ENCODE measurements at places on chromosomes 16 and 17. TPM values are rescaled to one million over a fixed set of nuclear protein-coding genes. Genes with fewer than 3 reads are reported as not detected.

GRCh38 chr17:1011760-1012735 is 15.1 kb downstream of the TIMM22 start:
- DNase-seq: peak; percentile 55

- no peak for DNase-seq
These were observed 5.4 kb upstream of the CLDN9 start for GRCh38 chr16:3007059-3007956.

GRCh38 chr16:82017911-82018568 is 6.8 kb upstream of the SDR42E1 start:
- DNase-seq: no peak

Gene ZNF75A
- total RNA-seq: 23.0 TPM

GRCh38 chr17:67044940-67045339 is 586 bp downstream of the CACNG1 start:
- no peak for DNase-seq

GRCh38 chr17:41547921-41548843 is 20.1 kb upstream of the KRT19 start:
- DNase-seq: no peak

Gene PITPNM3
- total RNA-seq: 0.92 TPM

DNA sequence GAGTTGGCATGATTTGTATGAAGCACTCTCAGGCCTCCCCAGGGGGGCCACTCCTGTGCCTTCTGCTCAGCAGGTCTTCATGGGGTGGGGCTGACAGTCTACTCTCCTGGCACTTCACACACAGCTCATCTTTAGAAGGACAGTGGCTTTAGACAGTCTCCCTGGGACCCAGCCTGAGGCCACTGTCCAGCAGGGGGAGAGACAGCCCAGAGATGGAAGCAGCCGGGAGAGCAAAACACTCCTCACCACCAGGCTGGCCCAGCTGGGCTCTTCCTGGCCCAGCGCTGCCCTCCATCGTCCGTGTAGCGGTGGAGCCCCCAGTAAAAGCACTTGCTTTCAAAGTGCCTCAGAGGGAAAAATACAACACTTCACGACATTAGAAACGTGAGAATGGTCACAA is 62.0 kb upstream of the CRHR1 start:
- DNase-seq: peak; percentile 51

- DNase-seq: no peak
These were observed 22.6 kb downstream of the PITPNC1 start for GRCh38 chr17:67399676-67400075.

- no peak for DNase-seq
These were observed 25.4 kb upstream of the WSB1 start for GRCh38 chr17:27268394-27269085.

DNA sequence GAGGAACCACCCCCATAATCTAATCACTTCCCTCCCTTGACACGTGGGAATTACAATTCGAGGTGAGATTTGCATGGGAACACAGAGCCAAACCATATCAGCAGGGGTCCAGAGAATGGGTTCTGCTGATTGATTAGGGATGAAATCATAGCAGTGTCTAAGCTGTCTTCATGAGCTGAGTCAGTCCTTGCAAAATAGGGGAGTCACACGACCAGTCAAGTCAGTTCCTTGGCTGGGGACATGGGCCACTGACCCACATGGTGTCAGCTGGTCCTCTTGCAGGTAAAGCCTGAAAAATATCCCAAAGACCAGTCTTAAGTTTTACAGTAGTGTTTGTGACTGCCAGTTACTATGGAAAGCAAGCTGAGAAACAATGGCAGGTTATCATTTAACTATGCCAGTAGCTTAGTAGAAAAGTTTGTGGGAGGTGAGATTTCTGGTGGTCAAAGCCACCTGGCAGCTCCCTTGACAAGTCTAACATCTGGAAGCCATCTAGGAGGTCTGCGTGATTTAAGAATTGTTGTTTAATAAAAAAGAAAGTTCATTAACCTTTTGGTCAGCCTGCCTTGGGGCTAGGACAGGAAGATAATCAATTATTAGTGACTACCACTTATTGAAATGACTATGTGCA is 15.7 kb upstream of the ATF7IP2 start:
- DNase-seq: no peak

GRCh38 chr17:35390663-35391062 is 17.2 kb upstream of the SLFN11 start:
- no peak for DNase-seq

Gene TBC1D3K
- total RNA-seq: 0.43 TPM

DNA sequence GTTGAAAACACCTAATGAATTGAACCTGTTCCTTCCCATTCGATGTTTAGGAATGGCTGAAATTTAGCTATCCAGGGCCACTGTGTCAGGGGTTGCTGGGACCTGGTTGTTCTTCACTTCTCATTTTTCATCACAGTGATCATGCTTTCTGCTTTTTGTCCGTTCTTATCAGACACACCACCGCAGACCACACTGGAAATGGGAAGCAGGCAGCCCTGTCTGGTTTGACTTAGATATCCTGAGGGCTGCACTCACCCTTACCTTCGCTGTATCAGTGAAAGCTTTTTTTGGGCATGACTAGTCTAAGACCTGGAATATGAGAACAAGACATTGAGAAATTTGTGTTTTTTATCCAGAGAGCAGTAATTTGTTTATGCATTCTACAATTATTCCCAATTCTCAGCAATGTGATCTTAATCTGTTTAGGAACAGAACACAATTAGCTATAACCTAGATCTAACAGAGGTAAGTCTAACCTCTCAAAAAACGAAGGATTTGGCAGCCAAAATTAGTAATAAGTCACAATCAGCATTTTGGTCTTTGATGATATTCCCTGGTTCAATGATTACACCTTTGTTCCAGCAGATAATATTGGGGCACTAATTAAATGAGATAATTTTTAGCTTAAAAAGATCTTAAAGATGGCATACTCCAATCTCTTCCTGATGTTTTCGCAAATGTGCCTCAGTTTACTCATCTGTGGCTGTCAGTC is 126.0 kb upstream of the GOT2 start:
- DNase-seq: no peak

Gene PDIA2
- not detected for total RNA-seq

Gene CD300LF
- not detected for total RNA-seq

DNA sequence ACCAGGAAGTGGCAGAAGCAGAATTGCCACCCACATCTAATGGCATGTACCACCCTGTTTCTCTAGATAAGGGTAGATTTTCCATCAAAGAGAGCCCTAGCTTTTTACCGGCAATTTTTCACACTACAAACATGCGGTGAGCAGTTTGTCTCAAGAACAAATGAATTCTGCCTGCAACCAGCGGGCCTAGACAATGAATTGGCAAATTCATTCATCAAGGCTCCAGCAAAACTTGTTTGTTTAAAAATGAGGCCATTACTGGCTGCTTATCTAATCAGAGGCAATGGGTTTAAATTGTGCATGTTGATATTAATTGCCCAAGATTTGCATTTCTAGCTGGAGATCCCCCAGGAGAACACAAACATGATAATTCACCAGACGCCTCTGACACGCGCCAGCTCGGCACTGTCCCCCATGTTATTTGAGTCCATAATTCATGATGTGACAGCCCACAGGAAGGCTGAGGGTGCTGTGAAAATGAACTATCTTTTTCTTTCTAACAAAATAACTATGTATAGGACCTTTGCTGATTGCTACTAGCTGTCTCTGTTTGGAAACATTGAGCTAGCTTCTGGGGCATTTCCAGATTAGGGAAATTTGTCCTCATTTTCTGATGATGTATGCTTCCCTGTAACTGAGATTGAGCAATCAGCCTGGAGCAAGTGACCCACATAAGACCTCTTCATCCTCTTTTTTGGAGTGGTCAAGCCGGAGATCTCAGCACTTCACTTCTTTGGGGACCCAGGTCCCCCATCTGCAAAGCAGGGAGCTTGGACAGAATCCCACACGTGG is 80.8 kb downstream of the CNGB1 start:
- DNase-seq: no peak

- no peak for DNase-seq
These were observed 7.9 kb downstream of the KRT37 start for GRCh38 chr17:41416479-41416878.

Gene SLFN13
- total RNA-seq: not detected

Gene NOL11
- 106 TPM for total RNA-seq

Gene FLOT2
- 57.5 TPM for total RNA-seq

- DNase-seq: no peak
These were observed 11.2 kb downstream of the METTL16 start for GRCh38 chr17:2500446-2500845.

- no peak for DNase-seq
These were observed 315.8 kb downstream of the HAPSTR1 start for GRCh38 chr16:9407206-9407758.

- peak; percentile 42 for DNase-seq
These were observed 76.0 kb downstream of the VMP1 start for GRCh38 chr17:59783221-59784047.

Gene VPS35
- 177 TPM for total RNA-seq

Gene NPIPB2
- 0.47 TPM for total RNA-seq

DNA sequence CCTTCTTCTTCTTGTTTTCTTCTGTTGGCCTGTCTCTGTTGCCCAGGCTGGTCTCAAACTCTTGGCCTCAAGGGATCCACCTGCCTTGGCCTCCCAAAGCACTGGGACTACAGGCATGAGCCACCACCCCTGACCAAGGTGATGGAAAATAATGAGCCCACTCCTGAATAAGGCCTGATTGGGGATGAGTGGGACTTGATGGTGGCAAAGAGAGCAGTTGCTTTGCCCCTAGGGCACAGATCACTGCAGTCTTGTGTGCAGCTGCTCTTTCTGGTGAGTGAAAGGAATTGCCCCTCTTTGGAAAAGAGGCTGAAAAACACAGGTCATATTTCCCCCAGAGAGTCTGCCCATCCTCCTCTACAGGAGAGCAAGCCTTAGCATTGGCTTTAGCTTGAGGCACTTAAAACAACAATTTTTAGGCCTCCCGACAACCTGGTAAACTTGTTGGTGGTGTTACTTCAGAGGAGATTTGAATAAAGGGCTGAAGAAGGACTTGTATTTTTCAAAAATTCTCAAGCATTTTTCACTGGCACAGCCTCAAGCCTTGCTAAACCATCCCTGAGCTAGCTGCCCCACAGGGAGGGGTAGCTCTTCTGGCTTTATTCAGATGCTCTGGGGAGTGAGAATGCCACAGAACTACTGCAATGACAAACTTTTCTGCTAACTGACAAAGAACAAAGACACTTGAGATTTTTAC is 6.1 kb upstream of the PDP2 start:
- DNase-seq: no peak

Gene TPSG1
- total RNA-seq: not detected

GRCh38 chr16:4556580-4556979 is 440 bp downstream of the C16orf96 start:
- no peak for DNase-seq

Gene UBALD2
- total RNA-seq: 8.7 TPM

GRCh38 chr17:76681222-76682137 is 29.3 kb downstream of the MXRA7 start:
- peak; percentile 85 for DNase-seq

Gene MYADML2
- total RNA-seq: not detected

DNA sequence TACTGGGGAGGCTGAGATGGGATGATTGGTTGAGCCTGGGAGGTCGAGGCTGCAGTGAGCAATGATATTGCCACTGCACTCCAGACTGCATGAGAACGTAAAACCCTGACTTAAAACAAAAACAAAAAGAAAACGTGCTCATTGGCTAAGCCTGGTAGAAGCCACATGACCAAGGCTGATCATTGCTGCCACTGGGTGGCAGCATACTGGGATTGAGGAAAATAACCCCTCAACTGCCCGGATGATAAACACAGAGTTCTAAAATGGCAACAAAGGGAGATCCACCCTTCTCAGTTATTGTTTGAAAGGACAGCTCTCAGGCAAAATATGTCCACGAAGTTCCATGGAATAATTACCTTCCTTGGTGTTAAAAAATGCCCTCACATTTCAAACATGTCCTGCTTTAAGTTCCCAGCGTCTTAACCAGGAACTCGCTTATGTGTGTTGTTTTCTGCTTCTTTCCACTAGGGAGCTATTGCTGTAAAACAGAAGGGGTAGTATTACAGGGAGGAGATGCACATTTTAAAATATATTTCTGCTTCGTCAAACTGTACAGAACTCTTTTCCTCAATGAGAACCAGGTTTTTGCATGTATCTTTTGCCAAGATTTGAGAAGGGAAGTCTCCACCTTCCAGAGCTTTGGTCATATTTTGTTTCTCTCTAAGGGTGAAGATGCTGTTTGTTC is 675.3 kb downstream of the MAF start:
- no peak for DNase-seq

DNA sequence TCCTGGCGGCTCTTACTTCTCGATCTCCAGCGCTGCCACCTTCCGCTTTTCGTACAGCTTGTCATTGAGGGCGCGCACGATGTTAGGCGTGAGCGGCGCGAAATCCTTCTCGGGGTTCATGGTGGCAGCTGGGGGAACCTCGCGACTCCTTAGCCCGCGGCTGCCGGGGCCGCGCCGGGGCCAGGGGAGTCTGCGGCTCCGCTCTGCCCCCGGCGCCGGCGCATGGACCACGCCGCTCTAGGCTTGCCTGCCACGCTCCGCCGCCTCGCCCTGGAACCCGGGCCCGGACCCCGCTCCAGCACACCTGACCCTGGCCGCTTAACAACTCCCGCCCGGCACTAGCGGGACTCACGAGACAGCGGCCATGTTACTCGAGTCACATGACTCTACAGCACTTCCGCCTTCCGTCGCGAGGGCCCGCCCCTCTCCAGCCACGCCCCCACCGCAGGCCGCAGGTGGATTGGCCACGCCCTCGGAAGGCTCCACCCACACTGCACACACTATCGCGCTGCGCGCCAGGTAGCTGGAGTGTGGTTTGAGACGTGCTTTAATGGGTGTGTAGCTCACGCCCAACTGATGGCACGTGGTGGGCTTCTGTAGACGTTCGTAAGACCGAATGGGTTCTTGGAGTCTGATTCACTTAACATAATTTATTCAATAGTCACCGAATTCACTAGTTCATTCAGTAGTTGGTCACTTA is at the start of gene VAC14:
TSS of gene VAC14 (minus strand) at position 378 of the 700 bp plus-strand sequence. CDS start at position 120, 258 bp downstream.
- peak; percentile 93 for DNase-seq

GRCh38 chr17:36923814-36924221 is 13.5 kb upstream of the LHX1 start:
- DNase-seq: peak; percentile 31

- DNase-seq: no peak
These were observed 10.4 kb upstream of the ZNF652 start for GRCh38 chr17:49372425-49372824.

Gene HIGD1B
- not detected for total RNA-seq

- no peak for DNase-seq
These were observed 32.1 kb downstream of the MAP1LC3B start for GRCh38 chr16:87424266-87424665.

GRCh38 chr17:45425125-45425983 is 7.3 kb downstream of the ARHGAP27 start:
- DNase-seq: peak; percentile 74

GRCh38 chr17:320139-320538 is 32.5 kb downstream of the RPH3AL start:
- no peak for DNase-seq

GRCh38 chr17:79361873-79362771 is 248.7 kb downstream of the RBFOX3 start:
- DNase-seq: peak; percentile 65

Gene LGALS9B
- not detected for total RNA-seq

GRCh38 chr16:86794216-86794864 is 216.0 kb downstream of the FOXL1 start:
- no peak for DNase-seq

- no peak for DNase-seq
These were observed 25.3 kb downstream of the LITAF start for GRCh38 chr16:11561454-11561805.

Gene PTX4
- total RNA-seq: 0.61 TPM

Gene CCL16
- total RNA-seq: not detected
